HuH-7 (cell line): ENCODE measurements at places on chromosomes 11 and 22.

DNA sequence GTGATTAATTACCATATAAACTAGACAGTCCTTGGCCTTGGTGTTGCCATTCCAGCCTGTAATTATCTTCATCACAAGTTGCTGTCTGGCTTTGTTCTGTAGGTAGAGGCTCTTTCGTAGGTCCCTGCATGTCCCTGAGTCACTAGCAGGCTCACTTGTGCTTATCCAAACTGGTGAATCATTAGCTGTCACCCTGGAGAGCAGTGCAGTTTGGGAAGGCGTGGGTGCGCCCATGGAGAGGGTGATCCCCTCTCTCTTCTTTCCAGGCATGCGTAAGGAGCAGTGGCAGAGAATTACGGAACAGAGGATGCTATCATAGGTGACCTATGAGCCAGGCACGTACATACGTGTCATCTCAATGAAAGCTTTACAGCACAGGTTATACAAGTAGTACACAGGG lies 11.0 kb upstream of the EHF start:
- DNase-seq, result no peak

DNA sequence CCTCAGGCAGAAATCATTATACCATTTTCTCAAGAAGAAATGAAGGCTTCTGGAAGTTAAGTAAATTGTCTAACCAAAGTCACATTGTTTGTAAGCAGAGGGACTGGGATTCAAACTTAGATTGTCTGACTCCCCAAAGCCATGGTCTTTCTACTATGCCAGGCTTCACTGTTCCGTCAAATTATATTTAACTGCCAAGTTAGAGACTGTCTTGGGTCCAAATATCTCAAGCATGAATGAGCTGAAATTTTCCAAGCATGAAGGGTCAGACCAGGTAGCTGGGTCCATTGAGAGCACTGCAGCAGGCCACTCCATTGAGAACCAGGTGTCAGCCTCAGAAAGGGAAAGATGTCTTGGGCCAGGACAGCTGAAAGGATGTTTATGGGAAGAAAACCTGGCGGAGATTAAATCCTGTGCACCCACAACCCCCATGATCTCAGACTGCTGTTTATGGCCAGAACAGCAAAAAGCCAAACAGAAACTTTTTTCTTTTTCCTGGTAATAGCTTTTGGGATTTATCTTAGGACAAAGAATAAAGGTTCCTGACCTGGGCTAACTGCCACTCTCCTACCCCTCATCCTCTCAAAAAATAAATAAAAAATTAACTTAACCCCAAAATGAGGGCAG lies 612.3 kb downstream of the INSC start:
- DNase-seq, result no peak

GRCh38 chr22:23282089-23282501 lies 101.8 kb downstream of the BCR start:
- no peak for DNase-seq

DNA sequence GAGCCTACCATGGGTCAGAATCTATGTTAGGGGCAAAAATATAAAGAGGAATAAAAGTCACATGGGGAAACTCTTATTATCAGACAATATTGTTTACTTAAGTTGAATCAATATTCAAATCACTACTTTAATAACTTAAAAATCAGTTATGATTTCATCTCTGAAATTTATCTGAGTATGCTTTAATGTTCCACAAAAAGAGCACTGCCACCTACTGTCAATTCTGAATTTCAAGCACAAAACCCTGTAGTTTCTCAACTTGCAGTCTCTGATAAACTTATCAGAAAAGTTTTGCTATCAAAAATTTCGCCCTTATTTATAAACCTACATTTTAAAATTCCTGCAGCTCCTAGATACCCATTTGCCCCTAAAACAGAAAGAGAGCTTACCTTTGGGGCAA lies 47.3 kb downstream of the RDX start:
- no peak for DNase-seq

DNA sequence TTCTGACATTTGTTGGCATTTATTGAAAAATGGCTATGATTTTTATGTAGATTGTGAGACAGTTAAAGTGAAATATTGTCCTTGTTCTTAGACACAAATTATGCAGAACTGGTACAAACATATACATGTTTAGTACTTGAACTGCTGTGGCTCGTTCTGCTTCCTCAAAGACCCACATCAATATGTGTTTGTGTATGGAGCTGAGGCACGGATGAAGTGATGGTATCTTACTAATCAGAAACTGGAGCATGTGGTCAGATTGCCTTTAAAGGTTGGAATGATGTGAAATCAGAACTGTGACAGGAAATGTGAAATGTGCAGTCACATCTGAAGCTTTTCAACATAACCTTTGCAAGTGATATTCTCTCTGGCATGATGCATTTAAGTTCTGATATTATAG lies 130.4 kb downstream of the NAV2 start:
- DNase-seq, result no peak

DNA sequence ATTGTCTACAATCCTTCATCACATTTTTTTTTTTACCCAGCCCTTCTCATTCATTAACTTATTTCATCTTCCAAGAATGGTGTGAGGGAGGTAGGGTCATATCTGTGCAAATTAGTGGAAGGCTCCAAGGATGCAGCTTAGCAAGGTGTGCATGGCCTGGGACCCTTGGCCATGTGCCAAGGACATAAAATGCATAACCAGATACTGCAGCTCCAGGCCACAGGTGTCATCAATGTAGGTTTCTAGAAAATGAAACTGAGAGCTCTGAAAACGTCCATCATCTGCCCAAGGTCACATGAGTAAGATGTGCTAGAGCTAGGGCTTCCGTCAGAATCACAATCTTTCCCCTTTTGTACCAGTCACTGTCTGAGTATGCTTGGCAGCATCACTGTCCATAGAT lies 29.8 kb downstream of the ANKK1 start:
- no peak for DNase-seq

DNA sequence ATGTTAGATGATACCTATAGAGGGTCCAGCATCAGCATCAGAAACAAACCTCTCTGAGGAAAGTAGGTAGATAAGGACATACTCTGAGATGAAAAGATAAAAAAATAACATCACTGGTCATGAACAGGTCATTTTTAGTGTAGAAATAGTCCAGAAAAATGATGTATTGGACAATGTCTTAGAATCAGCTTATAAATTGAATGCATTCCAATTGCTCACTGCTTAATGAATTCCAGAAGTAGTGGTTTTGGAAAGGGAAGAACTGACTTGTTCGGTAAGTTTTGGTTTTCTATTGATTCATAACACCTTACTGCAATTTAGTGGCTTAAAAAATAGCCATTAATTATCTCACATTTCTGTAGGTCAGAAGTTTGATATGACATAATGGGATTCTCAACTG lies 929.5 kb upstream of the CCDC90B start:
- no peak for DNase-seq

DNA sequence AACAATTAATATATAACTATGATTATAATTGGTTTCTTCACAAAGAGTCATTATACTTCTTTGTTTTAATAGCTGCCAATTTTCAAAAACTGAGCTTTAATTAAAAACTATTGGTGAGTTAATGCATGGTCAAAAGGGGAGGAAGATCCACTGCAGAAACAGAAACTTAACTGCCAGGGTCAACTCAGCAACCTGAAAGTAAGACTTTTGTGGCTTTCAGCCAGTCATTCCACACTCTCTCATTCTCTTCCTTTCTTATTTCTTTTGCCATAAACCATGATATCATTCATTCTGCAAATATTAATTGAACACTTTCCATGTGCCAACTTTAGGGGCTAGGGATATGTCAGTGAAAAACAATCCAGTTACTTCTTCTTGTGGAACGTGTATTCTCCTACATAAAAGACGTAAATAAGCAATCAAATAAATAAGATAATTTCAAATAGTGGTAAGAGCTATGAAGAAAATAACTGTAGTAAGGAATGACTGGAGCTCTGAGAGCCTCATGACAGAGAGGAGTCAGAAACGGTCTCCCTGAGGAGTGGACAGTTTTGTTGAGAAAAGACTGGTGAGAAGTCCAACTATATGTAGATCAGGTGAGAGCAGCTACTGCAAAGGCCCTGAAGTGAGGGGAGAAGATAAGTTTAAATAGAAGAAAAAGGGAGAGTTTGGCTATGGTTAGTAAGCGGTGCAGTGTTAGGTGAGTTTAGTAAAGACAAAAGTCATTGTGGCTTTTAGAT lies 130.5 kb downstream of the GRIA4 start:
- no peak for DNase-seq

GRCh38 chr22:49963647-49964026 lies 3.1 kb downstream of the PIM3 start:
- DNase-seq, result no peak

DNA sequence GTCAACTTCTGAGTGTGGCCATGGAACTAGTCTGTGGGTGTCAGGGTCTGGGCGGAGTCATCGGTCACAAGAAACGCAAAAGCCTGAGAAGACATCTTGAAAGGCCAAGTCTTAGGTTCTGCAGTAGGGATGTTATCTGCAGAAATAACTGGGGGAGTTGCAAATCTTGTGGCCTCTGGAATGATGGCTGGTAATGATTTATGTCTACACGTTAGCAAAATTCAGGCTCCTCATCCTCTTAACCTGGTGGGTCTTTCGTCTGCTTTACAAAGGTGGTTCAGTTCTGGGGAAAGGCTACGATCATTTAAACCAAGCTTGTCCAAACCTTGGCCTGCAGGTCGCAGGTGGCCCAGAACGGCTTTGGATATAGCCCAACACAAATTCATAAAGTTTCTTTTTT lies 7.4 kb upstream of the CYB5R3 start:
- no peak for DNase-seq

GRCh38 chr11:26078231-26078821 lies 253.6 kb upstream of the ANO3 start:
- DNase-seq, result no peak

- DNase-seq, result no peak
Observed at GRCh38 chr22:36366291-36366708, 21.5 kb downstream of the MYH9 start.

- no peak for DNase-seq
Observed at GRCh38 chr22:27802346-27803073, 954 bp upstream of the MN1 start.

- DNase-seq, result no peak
Observed at GRCh38 chr22:47386812-47387510, 624.5 kb downstream of the TBC1D22A start.

GRCh38 chr22:40289991-40290459 lies 56.3 kb upstream of the ADSL start:
- DNase-seq, result no peak

DNA sequence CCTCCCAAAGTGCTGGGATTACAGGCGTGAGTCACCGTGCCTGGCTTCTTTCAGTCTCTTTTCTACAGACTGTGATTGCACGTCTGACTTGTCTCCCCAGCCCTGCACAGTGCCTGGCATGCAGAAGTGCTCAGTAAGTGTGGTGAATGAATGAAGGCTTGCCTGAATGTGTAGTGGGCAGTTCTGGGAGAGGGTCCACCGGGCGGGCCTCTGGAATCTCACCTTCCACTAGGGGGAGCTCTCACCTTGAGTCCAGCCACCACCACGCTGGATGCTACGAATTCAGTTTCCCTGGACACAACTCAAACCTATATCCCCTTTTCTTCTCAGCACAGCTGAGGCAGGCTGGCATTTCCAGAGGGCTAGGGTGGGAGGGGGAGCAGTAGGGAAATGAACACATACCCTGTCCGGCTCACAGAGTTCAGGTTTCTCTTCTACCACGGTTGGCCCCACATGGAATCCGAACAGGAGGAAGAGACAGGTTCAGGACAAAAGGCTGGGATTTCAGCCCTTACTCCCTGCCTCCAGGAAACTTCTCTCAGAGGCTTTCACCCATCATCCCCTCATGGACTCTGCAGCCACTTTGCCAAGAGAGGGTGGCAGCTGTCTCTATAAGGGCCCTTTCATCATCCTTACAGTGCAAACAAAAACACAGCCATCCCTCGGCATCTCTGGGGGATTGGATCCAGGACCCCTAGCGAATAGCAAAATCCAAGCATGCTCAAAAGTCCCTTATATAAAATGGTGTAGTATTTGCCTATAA lies 86.8 kb downstream of the NECTIN1 start:
- peak; percentile 72 for DNase-seq

- DNase-seq, result no peak
Observed at GRCh38 chr11:95445746-95446333, 214.8 kb upstream of the SESN3 start.

- DNase-seq, result peak; percentile 90
Observed at GRCh38 chr22:31970490-31971444, 26.4 kb downstream of the YWHAH start.

DNA sequence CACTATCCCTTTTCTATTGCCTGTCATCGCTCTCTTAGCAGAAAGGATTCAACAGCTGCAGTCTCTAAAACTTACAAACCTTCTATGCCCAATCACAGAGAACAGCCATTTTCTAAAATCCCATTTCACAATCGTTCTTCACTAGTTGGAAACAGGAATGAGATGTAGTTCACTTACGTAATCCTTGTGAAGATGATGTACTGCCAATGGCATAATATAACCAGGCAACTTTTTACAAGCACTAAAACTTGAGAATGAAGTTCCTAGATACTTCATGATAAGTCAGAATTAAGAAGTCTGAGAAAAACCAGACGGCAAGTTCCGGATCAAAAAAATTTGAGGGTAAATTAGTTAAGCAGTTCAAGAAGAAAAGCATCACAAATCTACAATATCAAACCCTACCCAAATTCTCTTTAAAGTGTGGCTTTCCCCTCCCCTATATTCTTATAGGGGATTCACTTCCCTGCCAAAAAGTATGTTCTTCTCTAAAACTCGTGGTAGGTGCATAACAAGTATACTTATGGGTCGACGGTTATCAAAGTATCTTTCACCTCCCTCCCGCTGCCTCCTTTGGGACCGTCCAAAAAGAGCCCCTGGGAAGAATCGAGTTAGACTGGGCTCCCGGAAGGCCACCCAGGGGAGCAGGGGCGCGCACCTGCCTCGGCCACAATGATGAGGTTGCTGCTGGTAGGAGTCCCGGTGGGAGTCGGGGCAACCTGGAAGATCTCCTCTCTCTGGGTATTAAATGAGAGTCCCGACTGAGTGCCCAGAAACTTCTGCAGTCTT lies 666 bp downstream of the MSANTD4 start:
- no peak for DNase-seq

GRCh38 chr11:116418388-116419041 lies 354.3 kb downstream of the BUD13 start:
- DNase-seq, result no peak

DNA sequence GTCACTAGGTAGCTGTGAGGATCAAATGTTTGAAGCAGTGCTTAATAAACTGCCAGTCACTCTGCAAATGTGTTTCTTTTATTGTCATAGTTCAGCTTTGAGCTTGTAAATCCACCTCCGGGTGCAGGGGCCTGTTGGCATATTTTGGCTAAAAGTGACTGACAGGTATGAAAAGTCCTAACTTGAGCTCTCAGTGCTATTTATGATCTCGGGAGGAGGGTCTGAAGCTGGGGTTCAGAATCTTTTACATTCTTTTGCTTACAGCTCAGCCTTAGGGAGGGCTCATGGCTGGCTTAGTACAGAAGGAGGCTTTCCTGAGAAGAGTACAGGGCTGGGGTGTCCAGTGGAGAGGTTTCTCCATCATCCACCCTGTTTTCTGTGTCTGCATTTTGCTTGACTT lies 1.5 kb downstream of the ASPHD2 start:
- no peak for DNase-seq

GRCh38 chr11:95140397-95141033 lies 50.9 kb downstream of the ENDOD1 start:
- no peak for DNase-seq

DNA sequence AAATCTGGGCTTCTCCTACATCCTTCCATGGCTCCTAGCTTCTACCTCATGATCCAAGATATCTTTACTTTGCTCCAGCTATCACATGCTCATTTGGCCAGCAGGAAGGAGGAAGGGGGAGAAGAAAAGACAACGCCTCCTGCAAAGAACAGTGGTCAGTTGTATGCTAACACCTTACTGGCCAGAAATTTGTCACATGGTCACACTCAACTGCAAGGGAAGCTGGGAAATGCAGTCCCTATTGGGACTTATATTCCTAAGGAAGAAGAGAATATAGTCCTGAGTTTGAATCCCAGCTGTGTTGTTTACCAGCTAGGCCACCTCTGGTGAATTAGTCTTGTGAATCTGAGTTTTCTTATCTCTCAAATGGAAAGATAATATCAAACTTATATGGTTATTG lies 272.0 kb downstream of the BLID start:
- no peak for DNase-seq
